ENCODE measurements at places on chromosomes 11 and 22. TPM values are rescaled to one million over a fixed set of nuclear protein-coding genes. Genes with fewer than 3 reads are reported as not detected.
A peak's percentile ranks its signal among the peaks of the same experiment; 100 is the strongest.

ALX4 gene
- 135 TPM for total RNA-seq

GRCh38 chr11:117664897-117665296, 132.1 kb downstream of the DSCAML1 start:
- no peak for DNase-seq

- peak; percentile 32 for DNase-seq
Measured at GRCh38 chr11:65700399-65700798, 11.7 kb upstream of the KAT5 start.

DNA sequence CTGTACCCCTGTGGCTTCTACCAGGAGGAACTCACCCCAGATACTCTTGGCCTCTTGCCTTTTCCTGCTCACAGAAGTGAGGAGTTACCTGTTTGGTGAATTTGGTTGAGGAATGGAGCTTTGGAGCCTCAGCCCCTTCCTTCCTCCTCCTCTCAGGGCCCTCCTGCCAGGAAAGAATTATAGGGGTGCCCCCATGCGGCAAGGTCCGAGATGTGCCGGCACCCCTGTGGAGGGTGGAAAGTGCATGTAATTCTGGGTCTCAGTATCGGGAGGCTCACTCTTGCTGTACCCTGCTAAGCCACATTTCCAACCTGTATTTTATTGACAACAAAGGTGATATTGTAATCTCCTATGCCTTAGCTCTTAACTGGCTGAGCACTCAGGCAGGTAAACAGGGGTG, 13.7 kb upstream of the IGSF22 start:
- DNase-seq, result no peak

DNA sequence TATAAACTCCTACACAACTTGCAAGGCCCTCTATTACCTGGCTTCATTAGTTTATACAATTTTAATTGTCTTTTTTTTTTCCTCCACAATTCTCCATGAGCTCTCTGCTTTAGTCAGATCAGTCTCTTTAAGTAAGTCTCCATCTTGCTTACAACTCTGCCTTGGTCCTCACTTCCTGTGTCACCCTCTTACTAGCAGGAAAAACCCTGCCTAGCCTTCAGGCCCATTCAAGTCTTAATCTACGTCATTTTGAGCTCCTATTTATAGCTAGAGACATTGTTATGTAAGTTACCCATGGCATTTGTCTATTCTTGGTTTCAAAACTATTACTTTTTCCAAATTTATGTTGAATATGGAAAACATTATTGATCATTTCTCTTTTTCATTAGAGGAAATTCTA, 177.4 kb downstream of the SBF2 start:
- peak; percentile 4 for DNase-seq

DNA sequence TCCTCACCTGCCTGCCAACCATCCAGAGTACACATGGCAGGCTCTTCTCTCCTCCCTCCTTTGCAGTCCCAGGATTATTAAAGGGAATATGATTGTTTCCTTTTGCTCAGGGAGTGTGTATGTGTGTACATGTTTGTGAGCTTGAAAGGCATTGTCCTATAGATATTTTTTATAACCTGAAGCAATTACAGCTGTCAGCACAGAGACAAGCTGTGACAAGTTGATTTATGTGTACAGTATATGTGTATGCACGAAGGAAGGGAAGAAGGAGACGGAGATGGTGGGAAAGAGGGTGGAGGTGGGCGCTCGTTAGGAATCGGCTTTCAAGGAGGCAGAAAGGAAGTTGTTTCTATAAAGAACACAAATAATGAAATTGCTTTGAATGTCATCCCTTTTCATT, 537.0 kb downstream of the NTM start:
- peak; percentile 31 for DNase-seq

DNA sequence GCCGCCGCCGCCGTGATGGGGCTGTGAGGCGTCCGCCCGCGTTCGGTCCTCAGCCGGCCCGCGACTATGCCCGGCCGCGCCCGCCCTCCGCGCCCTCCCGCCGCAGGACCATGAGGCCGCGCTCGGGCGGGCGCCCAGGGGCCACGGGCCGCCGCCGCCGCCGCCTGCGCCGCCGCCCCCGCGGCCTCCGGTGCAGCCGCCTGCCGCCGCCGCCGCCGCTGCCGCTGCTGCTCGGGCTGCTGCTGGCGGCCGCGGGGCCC, 215 bp downstream of the ZNRF3 start:
- no peak for DNase-seq

SLC7A4 gene
- not detected for total RNA-seq

DEFB131B gene
- total RNA-seq, result not detected

ADAMTS8 gene
- not detected for total RNA-seq

DNA sequence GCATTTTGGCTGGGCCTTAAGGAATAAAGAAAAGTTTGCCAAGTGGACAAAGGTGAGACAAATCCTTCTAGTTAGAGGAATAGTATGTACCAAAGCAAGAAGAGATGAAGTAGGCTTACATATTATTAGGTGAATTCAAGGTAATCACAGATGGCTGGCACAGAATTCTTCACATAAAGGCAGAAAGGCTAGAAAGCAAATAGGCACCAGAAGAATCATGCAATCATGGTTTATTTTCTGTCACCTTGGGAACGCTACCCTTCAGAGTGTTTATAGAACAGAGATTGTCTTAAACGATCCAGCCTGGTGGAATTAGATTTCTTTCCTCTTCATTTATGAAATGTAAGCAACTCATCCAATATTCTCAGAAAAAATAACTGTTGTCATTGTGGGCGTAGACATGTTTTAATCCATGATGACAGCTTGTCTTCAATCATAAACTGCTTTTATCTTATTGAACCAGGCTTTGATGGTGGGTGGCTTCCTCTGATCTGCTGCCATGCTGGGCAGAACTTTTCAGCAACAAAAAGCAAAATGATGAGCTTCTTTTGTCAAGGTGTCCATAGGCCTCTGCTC, 49.0 kb upstream of the CSNK2A3 start:
- no peak for DNase-seq

RHOD gene
- total RNA-seq, result 0.83 TPM

Measured in A673 (cell line).